ENCODE measurements at places on chromosomes 5 and 9.

DNA sequence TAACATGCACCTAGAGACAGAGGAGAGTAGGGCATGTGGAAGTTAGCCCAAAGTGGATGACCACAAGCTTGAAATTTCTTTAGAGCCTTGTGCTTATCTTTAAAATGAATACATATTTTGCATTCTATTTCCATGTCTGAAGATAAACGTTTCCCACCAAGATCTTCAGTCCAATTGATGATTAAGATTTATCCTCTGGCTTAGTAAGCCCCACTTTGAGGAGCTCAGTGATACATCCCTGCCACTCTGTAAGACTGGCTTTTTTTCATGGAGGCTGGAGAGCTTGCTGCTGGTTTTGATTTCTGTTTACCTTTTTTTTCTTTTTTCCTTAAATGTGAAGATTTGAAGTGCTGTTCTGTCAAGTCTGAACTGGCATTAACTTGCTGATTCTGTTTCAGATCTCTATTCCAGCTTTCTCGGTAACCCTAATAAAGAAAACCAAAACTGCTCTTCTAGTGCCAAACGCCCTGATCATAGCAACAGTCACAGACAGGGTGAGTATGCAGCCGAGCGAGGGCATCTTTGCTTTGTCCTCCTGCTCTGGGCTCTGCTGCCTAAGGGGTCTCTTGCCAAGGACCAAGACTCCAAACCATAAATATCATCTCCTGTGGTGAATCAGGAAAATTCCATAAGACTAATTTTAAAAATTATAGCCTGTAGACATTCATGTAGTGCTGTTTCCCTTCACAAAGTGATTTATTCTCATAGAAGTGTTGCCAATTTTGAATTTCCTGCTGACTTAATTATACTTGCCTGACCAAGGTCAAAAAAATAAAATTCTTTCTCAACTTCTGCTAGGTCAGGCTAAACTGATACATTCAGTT, 54.3 kb downstream of the GRAMD2B start:
- no peak for DNase-seq

- no peak for DNase-seq
These were observed 19.1 kb downstream of the GLRA1 start for GRCh38 chr5:151905557-151905961.

DNA sequence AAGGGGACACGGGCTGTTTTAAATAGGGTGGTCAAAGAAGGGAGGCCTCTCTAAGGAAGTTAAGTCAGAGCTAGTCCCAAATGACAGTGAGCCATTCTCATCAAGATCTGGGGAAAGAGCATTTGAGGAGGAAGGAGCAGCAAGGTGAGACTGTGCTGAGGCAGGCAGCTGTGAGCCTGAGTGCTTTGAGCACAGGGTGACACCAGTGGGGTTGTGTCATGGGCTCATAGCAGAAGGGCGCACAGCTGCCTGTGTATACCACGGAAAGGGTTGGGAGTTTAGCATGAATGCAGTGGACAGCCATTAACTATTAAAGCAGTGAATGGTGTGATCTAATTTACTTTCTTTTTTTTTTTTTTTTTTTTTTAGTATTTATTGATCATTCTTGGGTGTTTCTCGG, 19.2 kb downstream of the DMRT1 start:
- no peak for DNase-seq

GRCh38 chr5:78522476-78523260, 125.9 kb downstream of the LHFPL2 start:
- no peak for DNase-seq

DNA sequence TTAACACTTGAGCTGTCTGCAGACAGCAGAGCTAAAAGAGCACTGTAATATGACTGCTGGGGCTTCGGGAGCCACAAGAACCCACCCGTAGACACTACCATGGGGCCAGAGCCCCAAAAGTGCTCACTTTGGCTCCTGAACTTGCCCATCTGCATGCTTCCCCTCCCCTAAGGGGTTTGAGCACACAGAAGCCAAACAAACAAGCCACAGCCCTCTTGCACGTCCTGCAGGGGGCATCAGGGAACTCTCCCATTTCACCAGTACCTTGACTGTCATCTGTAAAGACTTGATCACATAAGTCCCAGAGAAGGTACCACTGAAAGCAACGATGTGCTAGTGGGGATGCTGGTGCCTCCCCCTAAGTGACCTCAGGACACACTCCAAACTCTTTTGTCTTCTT, 681.8 kb downstream of the SEMA5A start:
- no peak for DNase-seq

- no peak for DNase-seq
These were observed 47.8 kb upstream of the FYB1 start for GRCh38 chr5:39267186-39267585.

DNA sequence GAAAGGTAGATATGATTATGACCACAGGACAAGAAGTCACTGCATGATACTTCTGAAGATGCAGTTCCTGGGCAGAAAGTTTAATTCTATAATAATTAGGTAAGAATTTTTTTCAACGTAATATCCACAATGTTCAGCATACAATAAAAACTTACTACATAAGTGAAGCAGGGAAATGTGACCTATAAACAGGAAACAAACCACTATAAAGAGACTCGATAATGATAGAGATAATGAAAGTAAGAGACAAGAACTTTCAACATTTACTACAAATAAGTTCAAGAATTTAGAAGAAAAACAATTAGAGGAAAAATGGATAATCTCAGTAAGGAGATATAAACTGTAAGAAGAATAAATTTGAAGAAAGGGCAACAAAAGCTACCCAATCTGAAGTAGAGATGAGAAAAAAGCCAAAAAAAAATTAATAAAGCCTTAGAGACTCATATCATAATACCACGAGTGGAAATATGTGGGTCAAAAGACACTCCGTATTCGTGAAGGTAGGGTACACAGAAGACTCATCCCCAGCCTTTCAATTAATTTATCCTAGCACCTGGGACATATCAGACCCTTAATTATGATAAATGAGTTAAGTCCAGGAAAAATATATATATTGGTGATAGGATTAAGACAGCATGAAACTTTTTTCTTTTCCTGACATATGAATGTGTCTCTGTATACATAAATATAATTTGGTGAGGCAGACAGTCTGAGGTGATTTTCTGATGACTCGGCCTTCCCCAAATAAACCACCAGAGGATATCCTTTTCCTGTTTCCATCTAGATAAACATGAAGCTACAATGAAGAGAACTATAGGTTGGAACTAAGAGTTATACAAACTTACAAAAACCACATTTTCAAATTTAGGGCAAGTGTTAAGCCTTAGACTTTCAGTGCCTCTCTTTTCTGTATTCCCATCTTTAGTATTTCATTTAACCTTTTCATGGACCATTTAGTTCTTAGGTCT, 120.4 kb downstream of the RAPGEF6 start:
- DNase-seq, result peak; percentile 10

- DNase-seq, result no peak
These were observed 31.4 kb downstream of the RXRA start for GRCh38 chr9:134357631-134358025.

- DNase-seq, result no peak
These were observed 256.9 kb upstream of the ST8SIA4 start for GRCh38 chr5:101160002-101160401.

GRCh38 chr9:129235931-129236331, 57.9 kb upstream of the IER5L start:
- DNase-seq, result peak; percentile 55

DNA sequence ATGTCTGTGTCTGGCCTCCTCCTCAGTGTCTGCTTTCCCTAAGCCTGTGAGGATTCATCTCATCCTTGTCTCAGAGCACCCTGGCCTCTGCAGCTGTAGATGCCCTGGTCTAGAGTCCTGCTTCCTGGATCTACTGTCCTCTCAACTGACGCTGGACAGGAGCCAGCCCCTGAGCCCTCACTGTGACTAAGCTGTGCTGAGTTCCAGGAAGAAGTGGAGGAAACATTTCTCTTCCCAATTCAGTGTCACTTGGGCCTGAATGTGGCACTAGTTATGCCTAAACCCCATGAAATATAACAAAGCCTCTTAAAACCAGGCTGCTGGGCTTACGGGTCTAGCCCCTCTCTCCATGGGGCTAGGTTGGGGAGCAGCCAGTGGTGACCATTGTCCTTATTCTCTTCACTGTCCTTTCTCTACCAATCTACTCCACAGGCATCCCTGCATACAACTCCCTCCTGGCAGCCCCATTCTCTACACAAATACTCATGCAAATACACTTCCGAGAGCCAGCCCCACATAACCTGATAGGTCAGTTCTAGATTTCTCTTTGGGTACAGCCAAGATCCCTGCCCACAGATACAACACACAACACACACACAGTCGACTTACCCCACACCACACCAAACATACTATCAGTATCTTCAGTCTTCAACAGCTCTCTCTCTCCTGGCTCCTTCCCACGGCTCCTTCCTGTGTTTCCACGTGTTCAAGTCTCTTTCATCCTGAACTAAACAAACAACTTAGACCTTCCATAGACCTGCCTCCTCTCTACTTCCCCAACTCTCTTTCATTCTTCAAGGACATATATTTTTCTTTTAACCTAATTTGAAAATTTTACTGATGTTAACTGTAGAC, 220.8 kb downstream of the SNX18 start:
- no peak for DNase-seq

DNA sequence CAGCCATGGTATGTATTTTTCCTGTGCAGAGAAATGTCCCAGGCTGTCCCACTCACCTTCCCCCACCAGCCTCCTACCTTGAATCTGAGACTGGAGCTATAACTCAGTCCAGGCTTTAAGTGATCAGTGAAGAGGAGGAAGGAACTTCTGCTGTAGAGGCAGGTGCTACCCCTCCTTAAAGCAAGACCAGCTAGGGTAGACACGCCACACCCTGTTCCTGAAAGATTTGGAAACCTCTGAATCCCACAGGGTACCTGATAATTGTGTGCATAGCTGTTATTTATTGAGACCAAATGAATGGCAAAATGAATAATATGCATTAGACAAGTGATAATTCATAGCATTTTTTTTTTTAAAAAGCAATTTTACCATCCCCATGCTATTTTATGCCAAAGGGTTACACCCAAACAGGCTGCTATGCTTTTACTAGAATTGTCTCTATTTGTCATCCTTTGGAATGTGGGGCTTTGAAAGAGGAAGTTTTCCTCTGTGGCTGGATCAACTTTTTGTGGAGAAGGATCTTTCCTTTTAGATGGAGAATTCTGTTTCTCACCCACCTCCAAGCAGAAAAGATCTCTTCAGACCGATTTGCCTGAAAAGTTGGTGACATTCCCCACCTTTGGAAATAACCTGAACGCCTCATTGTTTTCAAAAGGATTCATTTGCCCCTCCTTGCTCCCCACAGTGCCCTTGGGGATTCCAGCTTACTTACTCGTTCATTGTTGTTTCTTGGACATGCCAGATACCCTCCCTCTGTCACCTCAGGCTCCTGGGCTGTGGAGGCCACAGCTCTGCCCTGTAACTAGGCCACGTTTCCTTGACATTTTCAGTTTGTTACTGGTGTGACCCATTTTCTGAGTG, 248.7 kb downstream of the NR3C1 start:
- DNase-seq, result no peak

GRCh38 chr5:78881884-78882283, 103.2 kb downstream of the ARSB start:
- DNase-seq, result no peak

- no peak for DNase-seq
These were observed 16.2 kb downstream of the SMIM23 start for GRCh38 chr5:171801839-171802238.

- DNase-seq, result no peak
These were observed 390.0 kb downstream of the DTWD2 start for GRCh38 chr5:118598311-118598710.

GRCh38 chr5:171858303-171858702, 72.7 kb downstream of the SMIM23 start:
- no peak for DNase-seq

DNA sequence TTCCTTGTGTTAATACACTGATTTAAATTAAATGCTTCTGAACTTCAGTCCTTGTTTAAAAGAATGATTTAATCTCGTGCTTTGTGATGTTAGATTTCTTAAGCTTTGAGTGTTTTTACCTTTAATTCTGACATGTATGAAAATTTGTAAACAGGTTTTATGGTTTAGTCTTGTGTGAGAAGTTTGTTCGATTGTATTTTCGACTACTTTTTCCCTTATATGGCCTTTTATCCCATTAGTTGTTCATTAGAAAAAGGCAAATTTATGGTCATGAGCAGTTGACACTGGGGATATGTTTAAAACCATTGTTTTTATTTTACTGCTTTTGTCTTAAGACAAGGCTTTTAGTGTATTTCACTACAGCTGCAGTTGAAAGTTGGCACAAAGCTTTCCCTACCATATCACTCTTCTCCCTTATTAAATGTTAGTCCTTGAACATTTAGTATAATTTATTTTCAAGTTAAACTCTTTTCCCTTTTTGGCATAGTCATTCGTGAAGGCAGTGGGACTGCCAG, 3.3 kb downstream of the UBE2R2 start:
- no peak for DNase-seq

DNA sequence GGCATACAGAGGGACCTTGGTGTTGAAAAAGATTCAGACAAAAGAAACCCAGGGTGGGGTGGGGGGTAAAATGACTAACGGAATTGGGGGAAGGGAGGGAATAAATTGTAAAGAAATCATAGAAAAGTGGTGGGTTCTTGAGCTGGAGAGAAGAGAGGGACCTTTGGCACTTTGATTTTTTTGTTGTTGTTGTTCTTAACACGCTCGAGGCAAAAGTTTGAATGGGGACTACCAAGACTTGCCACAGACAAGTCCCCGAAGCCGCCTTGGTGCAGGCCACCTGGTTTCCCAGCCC, 616 bp downstream of the VCAN start:
- no peak for DNase-seq

DNA sequence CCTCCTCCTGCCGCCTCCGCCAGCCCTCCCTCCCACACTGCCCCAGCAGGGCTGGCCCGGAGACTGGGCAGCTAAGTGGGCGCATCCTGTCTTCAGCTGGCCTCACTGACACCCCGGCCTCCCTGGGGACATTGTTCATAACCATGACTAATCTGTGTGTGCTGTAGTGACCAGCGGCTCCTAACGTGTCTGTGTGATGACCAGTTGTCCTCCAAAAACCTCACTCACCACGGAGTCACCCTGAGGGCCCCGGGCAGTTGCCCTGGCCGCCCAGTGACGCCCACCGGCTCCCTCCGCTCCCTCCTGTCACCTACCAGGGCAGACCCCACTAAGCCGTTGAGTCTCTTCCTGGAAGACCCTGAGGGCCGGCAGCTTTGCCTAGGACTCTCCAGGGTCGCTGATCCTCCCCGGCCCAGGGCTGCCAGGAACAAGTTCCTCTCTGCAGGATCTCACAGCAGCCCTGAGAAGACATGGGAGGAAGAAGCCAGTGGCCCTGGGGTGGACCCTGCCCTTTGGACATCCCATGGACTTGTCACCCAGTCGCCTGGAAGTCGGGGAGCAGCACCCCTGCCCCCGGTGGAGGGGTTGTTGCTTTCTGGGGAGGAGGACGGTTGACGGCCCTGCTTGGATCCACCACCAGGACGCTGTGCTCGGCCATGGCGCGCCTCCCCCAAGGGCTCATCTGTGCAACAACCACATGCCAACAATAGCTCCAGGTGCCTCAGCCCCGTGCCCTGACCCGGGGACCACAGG, 110.2 kb upstream of the LMX1B start:
- DNase-seq, result no peak

DNA sequence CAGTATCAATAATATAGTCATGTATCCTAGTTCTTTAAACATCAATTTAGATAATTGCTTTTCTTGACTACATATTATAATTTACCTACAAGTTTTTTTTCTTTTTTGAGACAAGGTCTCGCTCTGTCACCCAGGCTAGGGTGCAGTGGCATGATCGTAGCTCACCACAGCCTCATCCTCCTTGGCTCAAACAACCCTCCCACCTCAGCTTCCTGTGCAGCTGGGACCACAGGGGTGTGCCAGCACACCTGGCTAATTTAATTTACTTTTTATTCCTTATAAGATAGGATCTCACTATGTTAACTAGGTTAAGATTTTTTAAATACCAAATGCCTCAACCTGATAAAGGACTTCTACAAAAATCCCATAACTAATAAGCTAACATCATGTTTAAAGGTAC, 21.1 kb downstream of the UIMC1 start:
- DNase-seq, result peak; percentile 50
